HCT116 (cell line): ENCODE measurements at places on chromosomes 7 and 10. TPM values are rescaled to one million over a fixed set of nuclear protein-coding genes. Genes with fewer than 3 reads are reported as not detected.

Gene POP7
- 67.5 TPM for total RNA-seq

Gene DENND2A
- total RNA-seq, result 0.12 TPM

Gene PANK1
- total RNA-seq, result 6.4 TPM

Gene COL13A1
- total RNA-seq, result 5.9 TPM

Gene GTF2IRD2
- total RNA-seq, result 9.2 TPM

Gene FZD1
- 3.7 TPM for total RNA-seq

Gene CYP3A7
- not detected for total RNA-seq

Gene TMEM225B
- total RNA-seq, result 3.1 TPM

Gene NPSR1
- total RNA-seq, result not detected

GRCh38 chr7:220151-220841 is 27.9 kb downstream of the FAM20C start:
- DNase-seq, result no peak

GRCh38 chr7:151349507-151349853 is 7.9 kb downstream of the NUB1 start:
- no peak for DNase-seq

DNA sequence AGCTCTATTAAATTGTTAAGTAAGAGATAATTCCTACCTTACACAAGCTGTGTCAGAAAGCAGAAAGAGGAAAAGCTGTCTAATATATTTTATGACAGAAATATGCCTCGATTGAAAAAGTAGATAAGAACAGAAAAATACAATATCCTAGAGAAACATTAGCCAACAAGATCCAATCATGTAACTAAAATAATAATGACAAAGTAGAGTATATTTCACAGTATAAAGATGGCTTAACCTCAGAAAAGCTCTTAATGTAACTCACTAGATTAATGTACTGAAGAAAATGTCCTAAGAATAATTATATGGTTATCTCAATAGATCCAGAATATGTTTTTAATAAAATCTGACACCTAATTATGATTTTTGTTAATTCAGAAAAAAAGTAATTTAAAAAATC is 89.8 kb upstream of the HABP2 start:
- no peak for DNase-seq

DNA sequence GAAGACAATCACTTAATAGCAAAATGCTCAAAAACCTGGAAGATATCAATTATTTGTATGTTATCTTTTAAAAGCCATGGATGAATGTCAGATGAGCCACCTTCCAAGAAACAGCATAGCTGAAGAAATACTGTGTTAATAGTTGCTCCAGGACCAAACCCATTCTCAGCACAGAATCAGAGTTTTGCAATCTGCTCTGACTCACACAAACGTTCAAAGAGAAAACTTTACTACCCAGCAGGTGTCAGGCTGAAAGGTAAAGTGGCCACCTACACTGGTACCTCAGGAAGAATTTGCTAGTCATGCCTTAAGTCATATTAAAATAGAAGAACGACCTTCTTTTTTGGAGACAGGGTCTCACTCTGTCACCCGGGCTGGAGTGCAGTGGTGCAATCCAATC is 526.5 kb downstream of the PARD3 start:
- DNase-seq, result peak; percentile 16

- no peak for DNase-seq
These were observed 18.8 kb upstream of the VWA2 start for GRCh38 chr10:114220281-114220680.

- no peak for DNase-seq
These were observed 40.4 kb downstream of the C10orf90 start for GRCh38 chr10:126629925-126630624.

DNA sequence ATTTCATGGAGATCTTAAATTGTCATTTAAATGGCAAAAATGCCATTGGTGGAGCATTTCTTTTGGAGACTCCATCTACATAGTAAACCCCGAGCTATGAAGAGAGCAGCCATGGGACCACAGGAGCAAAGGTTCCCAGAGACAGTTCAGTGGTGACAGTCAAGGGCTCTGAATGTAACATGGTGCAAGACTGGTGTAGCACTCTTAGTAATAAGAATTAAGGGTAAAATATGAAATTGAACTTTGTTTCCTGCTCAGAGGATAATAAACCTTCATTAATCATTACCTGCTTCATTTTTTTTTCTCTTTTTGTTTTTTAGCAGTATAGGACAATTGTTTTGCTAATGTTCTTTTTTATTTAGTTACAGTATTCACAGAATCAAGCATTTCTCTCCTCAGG is 717.5 kb upstream of the POM121L12 start:
- no peak for DNase-seq

DNA sequence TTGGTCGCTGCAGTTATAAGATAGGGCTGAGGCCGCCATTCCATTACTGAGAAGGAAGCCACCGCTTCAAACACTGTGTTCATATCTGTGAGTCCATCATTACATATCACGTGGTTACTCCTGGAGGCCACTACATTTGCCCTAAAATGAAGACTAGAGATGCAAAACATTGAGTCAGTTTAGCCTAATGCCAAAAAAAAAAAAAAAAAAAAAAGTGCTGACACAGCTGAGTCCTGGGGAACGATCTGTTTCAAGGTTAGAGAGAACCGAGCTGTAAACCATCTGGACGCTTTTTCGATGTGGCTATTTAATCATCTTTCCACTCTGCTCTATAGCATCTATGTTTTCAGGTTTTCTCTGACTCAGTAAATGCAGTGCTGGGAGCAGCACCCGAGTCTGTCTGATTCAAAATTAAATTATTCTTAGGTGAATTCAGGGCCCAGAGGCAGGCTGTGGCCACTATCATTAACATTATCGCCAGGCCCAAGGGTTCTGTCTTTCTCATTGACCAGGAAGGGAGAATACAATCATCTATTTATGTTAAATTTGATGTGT is 449.1 kb downstream of the PAXIP1 start:
- DNase-seq, result no peak

GRCh38 chr7:57370066-57370738 is 79.8 kb upstream of the ZNF716 start:
- no peak for DNase-seq

- no peak for DNase-seq
These were observed 1277.1 kb upstream of the AUTS2 start for GRCh38 chr7:68321076-68321639.

DNA sequence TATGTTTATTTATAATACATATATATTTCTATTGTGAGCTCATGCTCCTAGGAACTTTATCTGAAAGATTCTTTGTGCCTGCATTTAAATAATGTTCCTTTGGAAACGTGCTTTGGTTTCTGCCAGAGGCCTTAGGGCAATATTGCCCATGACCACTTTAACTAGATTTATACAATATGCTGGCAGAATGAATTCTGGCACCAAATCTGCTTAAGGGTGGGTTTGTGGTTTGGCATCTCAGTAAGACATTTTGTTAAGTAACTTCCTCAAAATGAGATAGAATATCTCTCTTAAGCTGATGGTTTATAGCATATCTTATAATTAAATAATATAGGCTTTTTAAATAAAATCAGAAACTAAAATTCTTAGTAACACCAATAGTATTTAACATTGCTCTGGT is 252.9 kb downstream of the RNLS start:
- no peak for DNase-seq

GRCh38 chr10:30116041-30116491 is 56.7 kb upstream of the JCAD start:
- DNase-seq, result no peak

- DNase-seq, result no peak
These were observed 716.2 kb downstream of the SUGCT start for GRCh38 chr7:40851001-40851400.
